Nasal cavity respiratory epithelium epithelial cell of viscerocranial mucosa (primary cell): ENCODE measurements at places on chromosomes 2 and 18. TPM values are rescaled to one million over a fixed set of nuclear protein-coding genes. Genes with fewer than 3 reads are reported as not detected.

DNAJC5G gene
- not detected in 2 replicates for total RNA-seq

COX5B gene
- total RNA-seq = 231 and 435 TPM in 2 replicates

RNF152 gene
- total RNA-seq = 24.6 and 76.5 TPM in 2 replicates

STPG4 gene
- under 0.01 and 0.07 TPM in 2 replicates for total RNA-seq

PSMD14 gene
- total RNA-seq = 116 and 126 TPM in 2 replicates

ERFE gene
- total RNA-seq = 3.2 and 3.8 TPM in 2 replicates

SCN1A gene
- 0.07 TPM in 1 of 2 replicates, not detected in the other for total RNA-seq

NFU1 gene
- total RNA-seq = 21.3 and 26.3 TPM in 2 replicates

COL4A3 gene
- total RNA-seq = 0.07 TPM in 1 of 2 replicates, not detected in the other

SERPINB2 gene
- total RNA-seq = 44.4 and 182 TPM in 2 replicates

ACVR1C gene
- total RNA-seq = 0.34 and 0.50 TPM in 2 replicates

CD28 gene
- total RNA-seq = not detected in 2 replicates

ANTXR1 gene
- total RNA-seq = 4.4 and 19.9 TPM in 2 replicates

RPIA gene
- total RNA-seq = 6.2 and 8.3 TPM in 2 replicates

UCN gene
- 1.0 and 1.1 TPM in 2 replicates for total RNA-seq

UNC50 gene
- 50.2 and 50.6 TPM in 2 replicates for total RNA-seq

UGT1A4 gene
- total RNA-seq = under 0.01 and 1.8 TPM in 2 replicates

CCDC68 gene
- total RNA-seq = 2.4 and 8.5 TPM in 2 replicates

MYCN gene
- not detected in 2 replicates for total RNA-seq

RBM44 gene
- 0.28 and 0.34 TPM in 2 replicates for total RNA-seq

COLEC12 gene
- not detected in 2 replicates for total RNA-seq

NTSR2 gene
- not detected in 2 replicates for total RNA-seq

FOXI3 gene
- total RNA-seq = 0.34 TPM in 1 of 2 replicates, not detected in the other

ITGA4 gene
- total RNA-seq = under 0.01 and 1.00 TPM in 2 replicates

PFN4 gene
- 0.34 and 0.43 TPM in 2 replicates for total RNA-seq

KCNS3 gene
- 4.1 and 8.1 TPM in 2 replicates for total RNA-seq

IL36B gene
- under 0.01 TPM in 1 of 2 replicates, not detected in the other for total RNA-seq

DLGAP1 gene
- total RNA-seq = under 0.01 TPM in 1 of 2 replicates, not detected in the other

CLEC4F gene
- not detected in 2 replicates for total RNA-seq

OBSL1 gene
- 8.9 and 27.7 TPM in 2 replicates for total RNA-seq

SNTG2 gene
- 0.14 TPM in 1 of 2 replicates, not detected in the other for total RNA-seq

C2orf78 gene
- total RNA-seq = not detected in 2 replicates

CYP1B1 gene
- 30.4 and 114 TPM in 2 replicates for total RNA-seq

FRZB gene
- under 0.01 TPM in 2 replicates for total RNA-seq

ARL6IP6 gene
- 20.5 and 30.8 TPM in 2 replicates for total RNA-seq

ZDBF2 gene
- 9.9 and 12.7 TPM in 2 replicates for total RNA-seq

WDR12 gene
- total RNA-seq = 32.5 and 59.7 TPM in 2 replicates

DLX2 gene
- 0.28 and 0.34 TPM in 2 replicates for total RNA-seq

HOXD3 gene
- total RNA-seq = not detected in 2 replicates

AGXT gene
- total RNA-seq = not detected in 2 replicates

CCDC93 gene
- 18.8 and 39.5 TPM in 2 replicates for total RNA-seq

SF3B6 gene
- 151 and 238 TPM in 2 replicates for total RNA-seq

RFTN2 gene
- 0.14 TPM in 1 of 2 replicates, not detected in the other for total RNA-seq

FAM228A gene
- total RNA-seq = under 0.01 TPM in 1 of 2 replicates, not detected in the other

IL37 gene
- not detected in 2 replicates for total RNA-seq

POMC gene
- 0.07 TPM in 1 of 2 replicates, not detected in the other for total RNA-seq

IL36A gene
- 1.0 and 1.2 TPM in 2 replicates for total RNA-seq

AQP12A gene
- total RNA-seq = not detected in 2 replicates
